Islet precursor cell (in vitro differentiated cells): ENCODE measurements at places on chromosomes 5 and 9.
A peak's percentile ranks its signal among the peaks of the same experiment; 100 is the strongest.

DNA sequence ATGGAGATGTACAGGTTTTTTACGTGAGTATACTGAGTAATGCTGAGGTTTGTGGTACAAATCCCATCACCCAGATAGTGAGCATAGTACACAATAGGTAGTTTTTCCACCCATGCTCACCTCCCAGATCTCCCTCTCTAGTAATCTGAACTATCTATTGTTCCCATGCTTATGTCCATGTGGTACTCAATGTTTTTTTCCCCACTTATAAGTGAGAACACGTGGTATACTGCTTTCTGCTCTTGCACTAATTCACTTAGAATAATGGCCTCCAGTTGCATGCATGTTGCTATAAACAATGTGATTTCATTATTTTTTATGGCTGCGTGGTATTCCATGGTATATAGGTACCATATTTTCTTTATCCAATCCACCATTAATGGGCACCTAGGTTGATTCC is 593.9 kb downstream of the ANXA1 start:
- no peak for DNase-seq

DNA sequence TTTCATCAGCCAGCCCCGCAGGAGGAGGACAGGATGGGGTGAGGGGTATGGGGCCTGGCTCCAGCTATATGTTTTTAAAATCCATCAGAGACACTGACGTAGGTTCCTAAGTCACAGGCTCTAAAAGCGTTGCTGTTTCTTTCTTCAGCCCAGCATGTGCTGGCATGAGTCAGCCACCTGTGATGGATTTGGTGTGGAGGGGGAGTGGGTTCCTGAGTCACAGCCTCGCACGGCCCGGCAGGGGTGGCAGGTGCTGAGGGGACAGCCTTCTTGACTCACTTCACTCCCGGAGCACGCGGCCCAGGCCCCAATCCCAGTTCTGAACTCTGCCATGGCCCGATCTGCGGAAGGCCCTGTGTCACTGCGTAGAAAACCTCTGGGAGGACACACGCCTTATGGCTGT is 38.8 kb upstream of the RPL26L1 start:
- DNase-seq = peak; percentile 86

GRCh38 chr5:181198905-181199519 is 6.0 kb downstream of the TRIM7 start:
- DNase-seq = no peak

DNA sequence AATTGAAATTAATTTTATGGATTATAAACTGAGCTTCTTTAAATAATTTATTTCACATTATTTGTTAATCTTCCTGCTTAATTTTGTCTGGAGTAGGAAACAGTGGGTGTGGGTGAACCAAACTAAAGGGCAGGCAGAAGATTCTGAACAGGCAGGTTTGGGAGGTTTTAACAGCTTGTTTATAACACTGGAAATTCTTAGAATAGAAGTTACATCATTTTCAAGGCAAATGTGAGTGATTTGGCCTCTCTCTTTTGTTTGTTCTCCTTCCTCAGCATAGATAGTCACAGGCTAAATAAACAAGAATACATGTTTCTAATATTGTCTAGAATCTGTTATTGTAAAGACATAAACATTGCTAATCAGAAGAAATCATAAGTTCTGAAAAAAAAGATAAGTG is 970.9 kb upstream of the NUDT12 start:
- DNase-seq = no peak

DNA sequence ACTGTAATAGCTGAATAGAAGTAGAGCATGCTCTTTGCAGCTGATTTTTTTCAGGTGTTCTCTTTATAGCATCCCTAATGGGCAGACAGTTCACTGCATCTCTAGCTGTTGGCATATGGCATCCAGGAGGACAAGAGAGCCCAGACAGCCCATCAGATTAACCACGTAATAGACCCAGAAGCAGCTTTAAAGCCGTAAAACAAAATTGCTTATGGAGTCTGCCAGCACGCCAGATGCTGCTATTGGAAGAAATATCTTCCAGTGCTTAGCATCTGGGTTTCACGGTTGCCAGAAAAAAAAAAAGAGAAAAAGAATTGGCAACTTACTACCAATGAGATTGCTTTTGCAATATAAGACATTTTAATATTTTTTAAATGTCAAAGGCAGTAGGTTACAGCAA is 869.4 kb upstream of the NUDT12 start:
- no peak for DNase-seq

GRCh38 chr5:181152406-181152805 is 5.0 kb downstream of the OR2V2 start:
- no peak for DNase-seq

- DNase-seq = peak; percentile 90
Observed at GRCh38 chr5:144421411-144421810, 250.7 kb downstream of the KCTD16 start.

- DNase-seq = no peak
Observed at GRCh38 chr9:34254141-34254913, 74.7 kb downstream of the KIF24 start.

DNA sequence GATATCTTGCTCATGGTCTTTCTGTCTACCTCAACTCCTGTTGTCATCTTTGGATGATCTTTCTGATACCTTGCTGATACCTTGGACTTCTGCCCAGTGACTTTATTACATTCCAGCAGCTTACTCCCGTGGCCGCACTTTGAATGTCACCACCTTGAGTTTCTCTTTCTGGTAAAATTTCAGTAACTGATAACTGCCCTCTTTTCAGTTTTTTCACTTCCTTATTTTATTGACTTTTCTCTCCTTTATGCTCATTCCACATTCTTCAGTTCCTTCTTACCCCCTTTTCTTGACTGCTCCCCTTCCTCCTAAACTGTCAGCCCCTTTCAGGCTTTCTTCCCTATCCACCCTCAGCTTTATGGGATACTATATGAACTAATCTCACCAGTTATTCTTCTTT is 7.0 kb upstream of the FBXO4 start:
- no peak for DNase-seq

DNA sequence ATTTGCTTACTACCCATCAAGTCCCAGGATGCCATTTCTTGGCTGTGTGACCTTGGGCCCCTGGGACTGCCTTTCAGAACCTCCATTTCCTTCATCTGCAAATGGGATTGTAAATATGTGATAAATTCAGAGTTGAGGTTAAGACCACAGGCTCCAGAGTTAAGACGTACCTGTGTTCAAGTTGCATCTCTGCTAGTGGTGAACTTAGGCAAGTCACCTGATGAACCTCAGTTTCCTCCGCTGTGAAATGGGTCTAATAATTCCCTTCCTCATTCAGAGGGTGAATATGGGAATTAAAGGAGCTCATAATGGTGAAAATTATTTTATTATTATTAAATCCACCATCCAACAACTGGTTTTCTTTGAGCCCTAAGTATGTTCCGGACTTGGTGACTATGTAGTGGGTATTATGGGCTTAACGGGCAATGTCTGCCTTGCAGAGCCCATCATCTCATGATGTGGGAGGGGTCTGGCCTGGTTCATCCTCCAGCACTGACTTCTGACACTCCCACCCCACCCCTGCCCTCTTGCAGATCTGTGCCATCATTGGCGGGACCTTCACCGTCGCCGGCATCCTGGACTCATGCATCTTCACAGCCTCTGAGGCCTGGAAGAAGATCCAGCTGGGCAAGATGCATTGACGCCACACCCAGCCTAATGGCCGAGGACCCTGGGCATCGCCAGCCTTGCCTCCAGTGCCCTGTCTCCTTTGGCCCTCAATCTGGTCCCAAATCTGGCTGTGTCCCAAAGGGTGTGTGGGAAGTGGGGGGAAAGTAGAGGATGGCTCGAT is 8.9 kb upstream of the RPL26L1 start:
- no peak for DNase-seq

- no peak for DNase-seq
Observed at GRCh38 chr5:87803352-87803751, 390.6 kb upstream of the CCNH start.

- DNase-seq = no peak
Observed at GRCh38 chr5:149389552-149390495, 10.7 kb upstream of the IL17B start.
